ENCODE measurements at places on chromosomes 6 and 20. TPM values are rescaled to one million over a fixed set of nuclear protein-coding genes. Genes with fewer than 3 reads are reported as not detected.

Gene GUCA1A
- 0.65 TPM for total RNA-seq

DNA sequence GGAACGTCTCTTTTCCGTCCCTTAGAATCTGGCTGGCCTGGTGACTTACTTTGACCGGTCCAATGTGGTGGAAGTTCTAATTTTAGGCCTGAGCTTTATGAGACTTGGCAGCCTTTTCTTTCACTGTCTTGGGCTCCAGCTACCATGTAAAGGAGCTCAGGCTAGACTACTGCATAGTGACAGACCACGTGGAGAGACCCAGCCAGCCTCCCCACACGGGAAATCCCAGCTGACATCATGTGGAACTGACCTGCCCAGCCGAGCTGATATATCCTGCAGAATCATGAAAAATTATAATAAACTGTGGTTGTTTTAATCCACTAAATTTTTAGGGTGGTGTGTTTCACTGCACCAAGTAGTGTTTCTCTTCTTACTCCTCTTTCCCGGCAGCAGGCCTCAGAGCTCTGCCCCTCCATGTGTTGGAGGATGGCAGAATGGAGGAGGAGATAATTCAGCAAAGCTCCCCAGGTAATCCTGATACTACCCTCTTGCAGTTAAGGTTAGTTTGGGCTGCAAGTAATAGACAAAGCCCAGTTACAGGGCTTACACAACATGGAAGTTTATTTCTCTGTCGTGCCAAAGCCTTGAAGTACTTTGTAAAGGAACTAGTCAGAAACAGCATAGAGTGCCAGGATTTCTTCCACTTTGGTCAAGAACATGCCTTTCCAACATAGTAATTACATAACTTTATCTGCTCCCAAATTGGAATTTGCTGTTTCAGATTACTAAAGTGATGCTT, 87.5 kb downstream of the SH3BGRL2 start:
- DNase-seq, result no peak

DNA sequence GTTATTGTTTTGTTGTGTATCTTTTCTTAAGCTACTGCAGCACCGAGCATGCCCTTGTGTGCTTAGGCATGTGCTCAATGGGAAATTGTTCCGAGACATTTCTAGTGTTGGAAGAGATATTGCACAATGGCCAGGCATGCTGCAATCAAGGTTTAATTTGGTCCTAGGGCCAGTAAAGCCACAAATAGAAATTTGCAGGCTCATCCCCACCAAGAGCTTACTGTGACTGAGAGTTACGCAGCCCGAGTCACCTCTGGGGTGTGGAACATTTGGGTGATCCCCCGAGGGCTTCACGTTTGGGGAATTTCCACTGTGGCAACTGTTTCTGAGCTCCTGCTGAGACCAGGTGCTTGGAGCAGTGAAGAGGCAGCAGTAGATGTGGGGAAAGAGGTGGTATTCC, 65.8 kb downstream of the ADTRP start:
- no peak for DNase-seq

- DNase-seq, result no peak
Measured at GRCh38 chr6:62763125-62763912, 447.9 kb upstream of the FKBP1C start.

Gene RSPH9
- 0.72 TPM for total RNA-seq

GRCh38 chr20:3874194-3874844, 14.9 kb upstream of the PANK2 start:
- no peak for DNase-seq

- DNase-seq, result no peak
Measured at GRCh38 chr20:19928328-19929011, 88.7 kb upstream of the NAA20 start.

Gene ADGRB3
- total RNA-seq, result 106 TPM

- DNase-seq, result peak; percentile 70
Measured at GRCh38 chr20:4613718-4614620, 107.7 kb upstream of the PRND start.

DNA sequence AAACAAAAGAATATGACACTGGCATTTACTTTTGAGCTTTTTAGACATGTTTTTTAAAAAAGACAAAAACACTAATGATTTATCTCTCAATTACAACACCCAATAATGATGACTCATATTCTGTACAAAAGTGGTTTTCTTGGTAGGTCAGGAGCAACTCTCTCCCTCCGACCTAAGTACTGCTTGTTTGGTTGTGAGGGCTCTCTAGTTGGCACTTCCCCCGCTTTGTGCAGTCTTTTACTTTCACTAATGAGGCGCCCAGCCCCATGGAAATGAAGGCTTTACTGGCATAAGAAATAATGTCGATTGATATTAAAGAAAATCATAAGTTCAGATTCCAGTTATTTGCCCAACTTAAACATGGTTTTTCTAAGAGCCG, 1.3 kb downstream of the KPNA5 start:
- no peak for DNase-seq

Gene SLCO4A1
- total RNA-seq, result 34.0 TPM
